GDM1 (cell line): ENCODE measurements at places on chromosomes 12 and 14.

DNA sequence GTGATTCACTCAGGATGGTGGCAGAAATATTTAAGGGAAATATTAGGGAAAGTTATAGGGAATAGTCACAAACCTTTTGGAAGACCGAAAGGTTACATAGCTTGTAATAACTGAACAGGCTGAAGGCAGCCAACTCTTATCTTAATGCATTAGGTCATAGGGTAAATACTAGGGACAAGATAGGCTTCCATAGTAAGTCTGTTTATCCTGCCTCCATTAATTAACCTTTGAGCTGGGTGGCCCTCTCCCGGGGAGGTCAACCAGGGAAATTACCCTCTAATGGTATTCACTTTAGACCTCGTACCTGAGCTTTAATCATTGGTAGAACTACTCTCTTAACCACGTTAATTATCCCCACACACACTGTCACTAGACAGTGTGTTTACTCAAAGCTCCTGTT is 981.8 kb downstream of the SLC16A7 start:
- no peak for DNase-seq

GRCh38 chr14:55339770-55340169 is 68.5 kb downstream of the FBXO34 start:
- no peak for DNase-seq

GRCh38 chr14:76480426-76480825 is 104.5 kb downstream of the ESRRB start:
- no peak for DNase-seq

DNA sequence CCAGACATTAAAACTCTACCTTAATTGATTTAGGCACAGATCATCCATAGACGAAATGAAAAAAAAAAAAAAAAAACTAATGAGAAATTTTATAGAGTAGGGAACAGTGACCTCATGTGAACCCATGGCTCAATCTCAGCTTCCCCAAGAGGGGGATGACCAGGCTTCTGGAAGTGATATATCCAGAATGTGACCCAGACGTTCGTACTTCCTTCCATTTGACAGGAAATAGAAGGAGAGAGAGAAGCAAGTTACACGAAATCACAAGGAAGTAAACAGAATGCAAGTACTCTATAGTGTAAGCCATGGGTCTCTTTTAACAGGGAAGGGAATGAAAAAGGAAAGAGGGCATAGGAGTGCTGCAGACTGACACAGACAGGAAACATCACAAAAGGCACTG is 10.1 kb downstream of the FOXN3 start:
- no peak for DNase-seq

DNA sequence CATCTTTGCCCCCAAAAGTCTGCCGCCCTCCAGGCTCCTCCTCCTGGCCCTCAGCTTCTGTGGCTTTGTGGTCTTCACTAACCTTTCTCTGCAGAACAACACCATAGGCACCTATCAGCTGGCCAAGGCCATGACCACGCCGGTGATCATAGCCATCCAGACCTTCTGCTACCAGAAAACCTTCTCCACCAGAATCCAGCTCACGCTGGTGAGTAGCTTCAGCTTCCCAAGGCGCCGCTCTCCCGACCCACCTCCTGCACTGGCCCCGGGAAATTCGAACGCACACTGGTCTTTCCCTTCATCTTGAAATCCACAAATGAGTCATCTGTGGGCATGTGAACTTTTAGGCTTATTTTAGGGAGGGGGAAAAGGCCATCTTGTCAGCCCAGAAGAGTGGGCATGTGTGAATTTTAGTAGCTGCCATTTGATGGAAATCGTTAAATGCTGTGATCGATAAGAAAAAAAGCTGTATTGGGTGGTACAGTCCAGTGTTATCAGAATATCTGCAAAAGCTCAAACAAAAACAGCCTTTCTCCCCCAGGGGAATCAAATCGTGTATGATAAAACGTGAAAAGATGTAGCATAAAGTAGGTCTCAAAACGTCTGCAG is 700 bp downstream of the SLC35E3 start:
- DNase-seq: no peak

GRCh38 chr14:76497550-76498462 is 121.9 kb downstream of the ESRRB start:
- no peak for DNase-seq

- DNase-seq: no peak
Observed at GRCh38 chr12:106758349-106759110, 16.0 kb upstream of the RIC8B start.

GRCh38 chr12:130650131-130650530 is 66.0 kb downstream of the RIMBP2 start:
- no peak for DNase-seq
